ENCODE measurements at places on chromosomes 1 and 21.

GRCh38 chr1:82319546-82319945, 518.8 kb downstream of the ADGRL2 start:
- DNase-seq = no peak

DNA sequence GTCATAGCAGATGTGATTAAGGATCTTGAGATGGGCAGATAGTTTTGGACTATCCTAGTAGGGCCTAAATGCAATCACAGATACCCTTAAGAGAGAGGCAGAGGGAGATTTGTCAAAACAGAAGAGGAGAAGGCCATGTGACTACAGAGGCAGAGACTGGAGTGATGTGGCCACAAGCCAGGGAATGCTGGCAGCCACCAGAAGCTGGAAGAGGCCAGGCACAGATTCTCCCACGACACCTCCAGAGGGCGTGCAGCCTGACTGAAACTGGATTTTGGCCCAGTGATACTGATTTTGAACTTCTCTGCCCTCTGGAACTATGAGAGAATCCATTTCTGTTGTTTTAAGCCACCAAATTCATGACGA, 52.1 kb upstream of the EPS8L3 start:
- no peak for DNase-seq

DNA sequence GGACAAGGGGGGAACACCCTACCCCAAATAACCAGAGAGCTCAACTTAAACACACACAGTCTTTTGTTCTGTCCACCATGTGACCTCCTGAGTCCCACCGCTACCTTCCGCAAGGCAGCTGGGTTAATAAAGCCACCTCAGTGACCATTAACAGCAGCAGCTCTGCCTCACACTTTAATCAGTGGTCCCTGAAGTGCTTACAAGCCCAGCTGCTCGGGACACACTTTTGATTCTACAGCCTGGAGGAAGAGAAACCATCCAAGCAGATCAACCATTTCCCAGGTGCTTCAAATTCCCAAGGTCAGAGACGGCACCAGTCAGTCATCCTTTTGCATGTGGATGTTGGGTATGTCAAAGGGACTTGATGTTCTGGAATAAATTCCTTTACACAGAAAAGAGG, 70.1 kb downstream of the KCNJ15 start:
- no peak for DNase-seq

GRCh38 chr1:167114725-167115124, 20.9 kb downstream of the STYXL2 start:
- DNase-seq = no peak

DNA sequence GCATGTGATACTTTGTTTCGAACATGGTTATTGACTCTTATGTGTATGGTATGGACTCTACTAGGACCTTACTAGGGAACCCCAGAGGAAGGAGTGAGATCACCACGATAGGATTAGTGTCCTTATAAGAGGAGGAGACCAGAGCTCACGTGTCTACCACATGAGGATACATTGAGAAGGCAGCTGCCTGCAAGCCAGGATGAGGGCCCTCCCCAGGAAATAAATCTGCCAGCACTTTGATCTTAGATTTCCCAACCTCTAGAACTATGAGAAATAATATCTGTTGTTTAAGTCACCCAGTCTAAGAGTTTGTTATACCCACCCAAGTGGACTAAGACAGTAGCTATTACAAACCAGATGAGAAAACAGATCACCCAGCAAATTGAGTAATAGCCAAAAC, 559.3 kb upstream of the USP24 start:
- no peak for DNase-seq

GRCh38 chr1:89901957-89902669, 81.3 kb downstream of the LRRC8D start:
- DNase-seq = no peak

DNA sequence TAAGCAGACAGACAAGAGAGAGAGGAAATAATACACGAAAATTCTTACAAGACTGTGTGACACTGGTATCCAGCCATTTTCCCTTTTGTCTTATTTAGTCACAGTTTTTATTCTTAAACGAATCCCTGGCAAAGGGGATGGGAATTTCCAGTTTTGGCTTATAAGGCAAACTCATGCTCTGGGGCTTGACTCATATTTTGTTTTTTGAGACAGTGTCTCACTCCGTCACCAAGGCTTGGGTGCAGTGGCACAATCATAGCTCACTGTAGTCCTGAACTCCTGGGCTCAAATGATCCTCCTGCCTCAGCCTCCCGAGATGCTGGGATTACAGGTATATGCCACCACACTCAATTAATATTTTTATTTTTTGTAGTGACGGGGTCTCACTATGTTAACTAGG, 31.9 kb downstream of the PTGER3 start:
- DNase-seq = no peak

DNA sequence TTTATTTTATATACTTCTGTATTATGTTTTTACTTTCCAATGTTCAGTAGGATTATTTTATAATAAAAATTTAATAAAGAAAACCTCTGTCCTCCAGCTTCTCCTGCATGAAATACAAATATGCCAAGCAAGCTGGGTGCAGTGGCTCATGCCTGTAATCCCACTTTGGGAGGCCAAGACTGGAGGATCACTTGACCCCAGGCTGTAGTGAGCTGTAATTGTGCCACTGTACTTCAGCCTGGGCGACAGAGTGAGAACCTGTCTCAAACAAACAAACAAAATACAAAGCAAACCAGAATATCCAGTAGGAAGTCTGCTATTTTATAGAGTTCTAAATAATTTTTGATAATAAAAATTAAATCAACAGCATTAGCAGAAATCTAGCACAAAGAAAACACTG, 168.8 kb downstream of the EIF4G3 start:
- no peak for DNase-seq

GRCh38 chr1:19064906-19065450, 108.5 kb upstream of the IFFO2 start:
- DNase-seq = no peak

- DNase-seq = no peak
These were observed 8.8 kb upstream of the XCL1 start for GRCh38 chr1:168567568-168567967.

DNA sequence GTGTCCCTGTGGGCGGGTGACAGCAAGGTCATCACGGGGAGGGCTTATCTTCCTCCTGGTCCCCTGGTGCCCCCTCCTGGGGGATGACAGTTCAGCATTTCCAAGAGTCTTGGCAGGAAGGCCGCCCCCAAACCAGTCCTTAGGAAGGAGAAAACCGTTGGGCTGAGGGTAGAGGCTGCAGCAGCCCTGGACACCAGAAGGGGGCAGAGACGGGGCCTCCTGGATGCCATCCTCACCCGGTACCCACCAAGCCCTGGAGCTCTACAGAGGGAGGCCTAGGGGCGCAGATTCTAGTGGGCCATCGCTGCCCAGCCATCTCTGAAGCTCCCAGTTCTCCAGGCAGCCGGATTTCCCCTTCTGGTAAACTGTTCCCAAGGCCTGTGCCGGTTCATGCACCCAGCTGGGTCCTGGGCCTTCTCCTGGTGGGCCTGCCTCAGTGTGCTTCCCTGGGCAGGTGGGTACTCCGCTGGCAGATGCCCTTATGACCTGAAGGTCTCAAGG, 14.8 kb upstream of the ZNF669 start:
- DNase-seq = no peak

DNA sequence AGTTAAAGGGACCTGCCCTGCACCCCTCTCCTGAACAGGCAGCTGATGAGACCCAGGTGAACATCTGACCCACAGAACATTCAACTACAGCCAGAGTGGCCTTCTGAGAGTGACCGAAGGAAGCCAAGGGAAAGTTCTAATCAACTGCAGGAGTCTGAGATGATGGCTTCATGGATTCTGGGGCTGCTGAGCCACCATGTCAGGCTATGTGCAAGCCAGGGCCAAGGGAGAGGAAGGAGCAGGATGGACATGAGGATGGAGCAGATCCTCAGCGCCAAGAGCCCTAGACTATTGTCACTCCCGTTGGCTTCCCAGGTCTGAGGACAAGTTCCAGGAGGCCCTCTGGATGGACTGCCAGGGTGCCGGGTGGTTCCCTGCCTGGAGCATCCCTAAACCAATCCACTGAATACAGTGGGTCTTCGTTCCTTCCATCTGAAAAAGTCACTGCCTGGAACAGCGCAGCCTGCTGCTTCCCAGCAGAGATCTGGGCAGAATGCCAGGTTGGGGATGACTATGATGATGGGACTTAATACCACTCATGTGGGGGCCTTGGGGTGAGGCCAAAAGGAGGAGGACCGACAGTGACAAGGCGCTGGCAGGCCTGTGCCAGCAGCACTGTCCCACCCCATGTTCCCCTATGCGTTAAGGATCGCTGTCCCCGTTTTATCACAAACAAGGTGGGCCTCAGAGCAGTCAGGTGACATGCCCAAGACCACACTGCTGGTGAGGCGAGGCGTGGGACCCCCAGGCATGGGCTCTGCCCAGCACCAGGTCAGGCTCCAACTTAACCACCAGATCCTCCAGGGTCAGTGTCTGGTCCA, 19.8 kb downstream of the SPOCD1 start:
- DNase-seq = no peak
